B cell (primary cell): ENCODE measurements at places on chromosomes 12 and 14. TPM values are rescaled to one million over a fixed set of nuclear protein-coding genes. Genes with fewer than 3 reads are reported as not detected.

DNA sequence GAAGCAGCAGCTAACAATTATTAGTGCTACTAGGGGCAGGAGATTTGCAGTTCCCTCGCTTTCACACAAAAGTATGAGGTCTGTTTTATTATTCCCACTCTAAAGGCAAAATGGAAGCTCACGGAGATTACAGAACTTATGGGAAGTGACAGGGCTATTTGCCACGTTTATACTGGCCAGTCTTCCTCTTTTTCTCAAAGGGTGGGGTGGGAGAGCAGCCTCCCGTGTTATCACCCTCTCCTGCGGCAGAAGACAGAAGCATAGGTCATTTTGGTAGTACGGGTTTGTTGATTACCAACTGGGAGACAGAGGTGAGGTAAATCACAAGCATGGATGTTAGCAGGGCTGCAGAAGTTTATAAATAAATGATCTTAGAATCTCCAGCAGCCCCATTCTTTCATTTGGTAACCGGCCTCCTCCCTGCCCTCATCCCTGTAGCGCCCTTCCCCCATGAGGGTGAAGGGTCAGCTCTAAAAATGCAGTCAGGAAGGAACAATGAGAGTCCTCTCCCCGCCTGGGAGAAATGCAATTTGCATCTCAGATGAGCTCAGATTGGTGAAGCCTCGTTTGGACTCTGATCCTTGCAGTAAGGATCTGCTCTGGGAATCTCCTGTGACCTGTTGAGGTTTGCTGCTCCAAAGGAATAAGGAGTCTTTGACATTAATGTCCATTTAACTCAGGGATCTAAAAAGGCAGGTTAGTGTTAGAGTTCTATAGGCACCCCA is 44.7 kb upstream of the SINHCAF start:
- no peaks in the 10 kb centered on the region for H3K4me1 ChIP-seq
- no peak for DNase-seq
- no peak overlapping the region for H3K27ac ChIP-seq
- no peak overlapping the region for H3K4me3 ChIP-seq
- no peaks in the 10 kb centered on the region for H3K27me3 ChIP-seq

GRCh38 chr12:8553088-8553627 is 12.5 kb upstream of the CLEC4E start:
- H3K4me3 ChIP-seq = no peak overlapping the region
- no peak for DNase-seq
- no peaks in the 10 kb centered on the region for H3K4me1 ChIP-seq
- no peaks in the 10 kb centered on the region for H3K27me3 ChIP-seq

DNA sequence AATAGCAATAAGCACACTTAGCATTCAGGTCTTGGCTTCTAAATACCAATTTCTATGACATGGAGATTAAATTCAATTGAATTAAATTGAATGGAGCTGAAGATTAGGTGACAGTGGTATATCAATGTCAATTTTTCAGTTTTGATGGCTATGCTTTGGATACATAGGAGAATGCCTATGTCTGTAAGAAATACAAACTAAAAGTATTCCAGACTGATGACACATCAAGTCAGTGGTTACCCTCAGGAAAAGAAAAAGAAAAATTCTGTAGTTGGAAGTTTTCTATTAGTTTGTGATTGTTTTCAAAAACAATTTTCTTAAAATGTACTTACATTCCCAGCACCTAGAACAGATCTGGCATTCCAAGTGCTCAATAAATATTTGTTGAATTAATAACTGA is 4.9 kb upstream of the DCAF4 start:
- peaks cover 8% of the 10 kb centered on the region for H3K4me1 ChIP-seq
- peaks cover 15% of the 10 kb centered on the region for H3K27me3 ChIP-seq
- no peak overlapping the region for H3K4me3 ChIP-seq
- H3K27ac ChIP-seq = no peak overlapping the region

GRCh38 chr14:50821510-50822464 is 9.2 kb downstream of the NIN start:
- H3K27me3 ChIP-seq = no peaks in the 10 kb centered on the region
- peaks cover 72% of the 10 kb centered on the region for H3K4me1 ChIP-seq
- peaks cover 24% of the 10 kb centered on the region for H3K36me3 ChIP-seq
- H3K4me3 ChIP-seq = peak overlapping the region; percentile 42
- peak; percentile 48 for DNase-seq
- H3K27ac ChIP-seq = peak overlapping the region; percentile 71

GRCh38 chr12:1318327-1319031 is 275.9 kb downstream of the FBXL14 start:
- no peaks in the 10 kb centered on the region for H3K27me3 ChIP-seq
- DNase-seq = no peak
- no peak overlapping the region for H3K27ac ChIP-seq
- no peaks in the 10 kb centered on the region for H3K36me3 ChIP-seq

DNA sequence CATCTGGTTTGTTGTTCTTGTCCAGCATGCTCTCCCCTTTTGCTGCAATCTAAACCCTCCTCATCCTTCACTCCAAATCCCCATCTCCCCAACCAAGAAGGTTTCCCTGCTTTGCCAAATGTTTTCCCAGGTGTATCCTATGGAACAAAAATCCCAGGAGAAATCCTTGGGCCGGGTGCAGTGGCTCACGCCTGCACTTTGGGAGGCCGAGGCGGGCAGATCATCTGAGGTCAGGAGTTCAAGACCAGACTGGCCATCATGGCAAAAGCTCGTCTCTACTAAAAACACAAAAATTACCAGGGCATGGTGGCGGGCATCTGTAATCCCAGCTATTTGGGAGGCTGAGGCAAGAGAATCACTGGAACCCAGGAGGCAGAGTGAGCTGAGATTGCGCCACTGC is 5.0 kb downstream of the KSR2 start:
- H3K27ac ChIP-seq = no peak overlapping the region
- H3K27me3 ChIP-seq = peaks cover 16% of the 10 kb centered on the region
- no peak for DNase-seq
- H3K4me1 ChIP-seq = peaks cover 9% of the 10 kb centered on the region

DNA sequence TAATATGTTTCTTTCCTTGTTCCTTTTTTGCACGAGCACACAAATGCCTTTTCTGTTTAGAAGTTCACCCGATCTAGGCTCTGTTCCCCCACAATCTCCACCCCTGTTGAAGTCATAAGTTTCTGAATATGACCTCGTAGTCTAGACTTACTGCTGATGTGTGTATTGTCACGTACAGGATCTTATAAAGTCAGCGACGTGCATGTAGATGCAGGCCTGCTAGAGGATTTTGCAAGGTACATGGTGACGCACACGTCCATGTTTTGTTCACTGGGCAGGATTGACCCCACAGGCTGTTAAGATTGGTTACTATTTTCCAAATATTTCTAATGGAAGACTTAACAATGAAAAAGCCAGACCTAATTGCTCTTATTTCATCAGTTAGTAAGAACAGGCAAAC is 46.2 kb upstream of the CCDC91 start:
- H3K27ac ChIP-seq = no peak overlapping the region
- no peaks in the 10 kb centered on the region for H3K4me1 ChIP-seq
- no peaks in the 10 kb centered on the region for H3K27me3 ChIP-seq

DNA sequence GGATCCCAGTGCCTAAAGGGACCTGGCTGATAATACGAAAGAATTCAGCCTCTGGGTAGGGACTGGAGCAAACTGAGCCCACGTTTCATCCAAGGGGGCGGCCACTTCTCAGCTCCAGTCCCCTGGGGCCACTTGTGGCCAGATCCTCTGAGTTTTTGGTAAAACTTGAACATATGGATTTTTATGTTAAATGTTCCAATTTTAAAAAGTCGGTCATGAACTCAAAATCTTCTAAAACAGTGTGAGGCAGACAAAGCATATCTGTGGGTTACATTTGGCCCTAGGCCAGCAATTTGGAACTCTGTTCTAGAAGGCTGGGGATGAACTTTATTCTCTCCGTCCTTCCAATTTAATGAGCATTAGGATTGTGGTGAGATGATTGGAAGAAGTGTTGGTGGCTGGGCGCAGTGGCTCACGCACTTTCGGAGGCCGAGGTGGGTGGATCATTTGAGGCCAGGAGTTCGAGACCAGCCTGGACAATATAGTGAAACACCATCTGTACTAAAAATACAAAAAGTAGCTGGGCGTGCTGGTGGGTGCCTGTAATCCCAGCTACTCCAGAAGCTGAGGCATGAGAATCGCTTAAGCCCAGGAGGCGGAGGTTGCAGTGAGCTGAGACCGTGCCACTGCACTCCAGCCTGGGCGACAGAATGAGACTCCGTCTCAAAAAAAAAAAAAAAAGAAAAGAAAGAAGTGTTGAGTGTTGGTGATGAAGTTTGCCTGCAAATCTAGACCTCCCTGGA is 3.0 kb upstream of the PPP1CC start:
- H3K4me3 ChIP-seq = no peak overlapping the region
- peaks cover 8% of the 10 kb centered on the region for H3K4me1 ChIP-seq
- no peaks in the 10 kb centered on the region for H3K27me3 ChIP-seq
- no peak for DNase-seq
- no peak overlapping the region for H3K27ac ChIP-seq
- no peaks in the 10 kb centered on the region for H3K36me3 ChIP-seq

- H3K36me3 ChIP-seq = no peaks in the 10 kb centered on the region
- no peak overlapping the region for H3K27ac ChIP-seq
- no peak overlapping the region for H3K4me3 ChIP-seq
- no peaks in the 10 kb centered on the region for H3K4me1 ChIP-seq
Observed at GRCh38 chr14:62706217-62706616, 339.0 kb downstream of the KCNH5 start.

DNA sequence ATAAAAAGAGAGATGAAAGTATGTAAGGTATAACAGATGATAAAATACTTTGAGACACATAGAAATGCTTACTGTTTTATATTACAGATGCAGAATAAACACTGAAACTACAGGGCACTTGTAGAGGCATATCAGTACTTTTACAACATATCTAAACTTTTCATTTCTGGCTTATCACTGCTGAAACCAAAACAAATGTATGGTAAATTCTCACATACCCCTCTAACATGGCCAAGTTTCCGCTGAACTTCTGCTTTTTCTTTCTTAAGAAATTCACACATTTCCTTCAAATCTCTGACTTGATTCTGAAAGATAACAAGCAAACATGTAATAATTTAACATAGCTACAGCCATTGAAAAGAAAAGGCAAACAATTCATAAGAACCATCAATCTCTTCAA is 33.3 kb upstream of the C12orf50 start:
- H3K4me3 ChIP-seq = no peak overlapping the region
- H3K36me3 ChIP-seq = peaks cover 16% of the 10 kb centered on the region
- no peak overlapping the region for H3K27ac ChIP-seq
- H3K4me1 ChIP-seq = no peaks in the 10 kb centered on the region
- DNase-seq = peak; percentile 11
- H3K27me3 ChIP-seq = no peaks in the 10 kb centered on the region

- no peaks in the 10 kb centered on the region for H3K4me1 ChIP-seq
- H3K36me3 ChIP-seq = no peaks in the 10 kb centered on the region
- DNase-seq = no peak
- H3K27ac ChIP-seq = no peak overlapping the region
- no peak overlapping the region for H3K4me3 ChIP-seq
- no peaks in the 10 kb centered on the region for H3K27me3 ChIP-seq
Observed at GRCh38 chr12:67811437-67812361, 163.2 kb downstream of the DYRK2 start.

GRCh38 chr12:123026094-123026853 is 45.8 kb downstream of the ARL6IP4 start:
- H3K4me1 ChIP-seq = no peaks in the 10 kb centered on the region
- H3K27me3 ChIP-seq = no peaks in the 10 kb centered on the region
- H3K27ac ChIP-seq = no peak overlapping the region
- DNase-seq = no peak
- no peak overlapping the region for H3K4me3 ChIP-seq

- H3K27me3 ChIP-seq = no peaks in the 10 kb centered on the region
- no peak overlapping the region for H3K4me3 ChIP-seq
- no peaks in the 10 kb centered on the region for H3K36me3 ChIP-seq
- DNase-seq = no peak
- peaks cover 7% of the 10 kb centered on the region for H3K4me1 ChIP-seq
- no peak overlapping the region for H3K27ac ChIP-seq
Observed at GRCh38 chr14:32010604-32011125, 66.4 kb upstream of the ARHGAP5 start.

GRCh38 chr12:57741844-57742738 is 2.7 kb upstream of the TSPAN31 start:
- H3K4me3 ChIP-seq = peak overlapping the region; percentile 73
- peaks cover under 1% of the 10 kb centered on the region for H3K36me3 ChIP-seq
- H3K27me3 ChIP-seq = no peaks in the 10 kb centered on the region
- DNase-seq = peak; percentile 82
- peaks cover 43% of the 10 kb centered on the region for H3K4me1 ChIP-seq
- peak overlapping the region; percentile 70 for H3K27ac ChIP-seq

DNA sequence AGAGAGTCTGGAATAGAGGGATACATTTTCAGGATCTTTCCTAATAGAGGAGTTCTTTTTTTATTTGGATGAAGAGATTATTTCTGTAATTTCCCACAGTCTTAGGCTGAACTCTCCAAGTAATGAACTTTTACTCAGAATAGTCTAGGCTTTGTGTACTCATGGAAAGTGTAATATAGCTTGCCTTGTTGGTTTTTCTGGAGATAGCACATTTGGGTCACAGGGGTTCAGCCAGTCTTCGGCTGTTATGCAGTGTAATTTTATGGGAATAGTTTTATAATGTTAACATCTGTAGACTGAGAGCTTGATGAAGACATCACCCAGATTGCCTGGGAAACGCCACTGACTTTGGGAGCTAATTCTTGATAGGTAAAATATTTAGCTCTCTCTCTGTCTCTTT is 450.8 kb downstream of the RAD51B start:
- H3K27me3 ChIP-seq = no peaks in the 10 kb centered on the region
- no peak for DNase-seq
- H3K4me3 ChIP-seq = no peak overlapping the region
- peaks cover 93% of the 10 kb centered on the region for H3K4me1 ChIP-seq
- H3K36me3 ChIP-seq = no peaks in the 10 kb centered on the region
- no peak overlapping the region for H3K27ac ChIP-seq

DNA sequence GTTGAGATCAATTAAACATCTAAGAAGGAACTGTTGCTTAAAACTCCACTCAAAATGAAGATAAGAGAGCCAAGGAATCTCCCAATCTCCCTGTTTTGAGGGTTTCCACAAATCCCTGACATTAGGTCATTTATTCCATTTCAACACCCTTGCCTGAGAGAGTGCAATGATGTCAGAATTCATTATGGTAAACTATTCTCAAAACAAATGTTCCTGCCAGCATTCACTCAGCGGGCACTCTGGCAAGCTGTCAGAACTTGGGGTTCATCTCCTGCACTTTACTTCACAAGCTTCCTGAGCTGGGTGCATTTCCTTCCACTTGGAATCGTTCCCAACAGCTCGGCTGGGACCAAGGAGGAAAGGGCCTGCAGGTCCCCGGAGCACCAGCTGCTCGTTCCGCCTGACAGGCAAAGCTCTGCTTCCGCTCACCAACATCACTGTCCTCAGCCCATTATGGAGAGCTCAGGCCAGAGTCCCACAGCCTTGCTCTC is 117.8 kb downstream of the TTC7B start:
- no peak for DNase-seq
- H3K4me3 ChIP-seq = no peak overlapping the region
- H3K27ac ChIP-seq = no peak overlapping the region
- no peaks in the 10 kb centered on the region for H3K27me3 ChIP-seq

DNA sequence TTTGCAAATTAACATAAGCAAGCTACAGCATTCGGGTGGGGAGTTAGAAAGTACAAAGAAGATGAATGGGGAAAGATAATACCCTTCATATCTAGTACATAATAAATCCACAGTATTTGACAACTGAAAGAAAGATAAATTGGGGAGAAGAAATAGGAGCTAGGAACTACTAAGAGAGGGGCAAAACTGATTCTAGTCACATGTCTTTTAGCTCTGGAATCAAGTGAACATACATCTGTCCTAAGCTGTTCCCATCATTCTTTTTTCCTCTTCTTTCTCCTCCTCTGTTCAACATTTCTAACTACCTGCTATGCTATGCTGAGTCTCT is 15.3 kb upstream of the APOF start:
- H3K27ac ChIP-seq = peak overlapping the region; percentile 80
- no peaks in the 10 kb centered on the region for H3K36me3 ChIP-seq
- H3K27me3 ChIP-seq = no peaks in the 10 kb centered on the region
- no peak overlapping the region for H3K4me3 ChIP-seq

The CCDC196 gene
- not detected in 2 replicates for total RNA-seq

The FLRT2 gene
- not detected in 2 replicates for total RNA-seq
